ENCODE measurements at places on chromosomes 7 and 10.
A peak's percentile ranks its signal among the peaks of the same experiment; 100 is the strongest.

DNA sequence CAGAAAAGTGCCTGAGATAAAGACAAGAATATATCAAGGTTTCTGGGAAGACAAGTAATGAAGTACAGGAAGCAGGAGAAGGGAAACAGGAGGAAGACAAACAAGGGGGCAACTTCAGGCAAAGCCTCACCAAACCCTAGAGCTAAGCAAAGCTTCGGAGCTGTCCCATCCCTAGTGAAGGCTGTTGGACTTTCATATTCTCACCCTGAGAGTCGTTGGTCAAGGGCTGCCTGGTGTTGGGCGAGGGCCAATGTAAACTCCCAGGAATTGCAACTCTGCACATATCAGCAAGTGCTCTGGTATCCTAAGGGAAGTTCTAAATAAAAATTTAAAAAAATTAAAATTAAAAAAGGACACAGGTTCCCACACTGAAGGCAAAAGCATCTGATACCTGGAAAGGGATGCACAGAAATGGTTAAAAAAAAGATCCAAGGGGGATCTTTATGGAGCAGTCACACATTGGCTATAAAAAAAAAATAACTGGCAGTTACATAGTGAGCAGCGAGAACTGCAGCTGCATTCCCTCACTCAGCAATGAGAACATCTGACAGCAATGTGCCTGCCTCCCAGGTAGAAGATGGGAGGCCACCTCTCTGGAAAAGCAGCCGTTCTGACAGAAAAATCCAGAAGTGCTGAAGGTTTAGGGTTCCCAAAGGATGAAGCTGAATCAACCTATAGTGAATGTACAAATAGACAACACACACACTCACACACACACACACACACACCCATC, 304.7 kb downstream of the WDR11 start:
- no peak for DNase-seq

DNA sequence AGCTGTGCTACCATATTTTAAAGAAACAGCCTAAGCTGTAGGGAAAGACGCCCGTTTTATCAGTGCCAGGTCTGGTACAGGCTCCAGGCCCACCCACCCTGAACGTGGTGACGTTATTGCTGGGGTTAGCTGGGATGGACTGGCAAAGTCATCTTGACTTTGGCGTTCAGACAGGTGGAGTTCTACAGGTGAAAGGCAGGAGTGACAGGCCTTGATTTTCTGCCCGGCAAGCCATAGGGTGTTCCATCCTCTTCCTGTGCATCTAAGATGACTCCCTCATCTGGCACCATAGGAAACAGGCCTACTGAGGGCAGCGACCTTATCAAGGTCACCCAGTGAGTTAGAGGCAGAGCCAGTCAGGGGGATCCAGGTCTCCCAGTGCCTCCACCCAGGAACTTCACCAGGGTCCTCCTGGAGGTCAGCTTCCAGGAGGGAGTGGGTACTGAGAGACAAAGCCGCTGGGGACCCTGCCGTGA, 41.6 kb downstream of the HK1 start:
- DNase-seq: no peak

DNA sequence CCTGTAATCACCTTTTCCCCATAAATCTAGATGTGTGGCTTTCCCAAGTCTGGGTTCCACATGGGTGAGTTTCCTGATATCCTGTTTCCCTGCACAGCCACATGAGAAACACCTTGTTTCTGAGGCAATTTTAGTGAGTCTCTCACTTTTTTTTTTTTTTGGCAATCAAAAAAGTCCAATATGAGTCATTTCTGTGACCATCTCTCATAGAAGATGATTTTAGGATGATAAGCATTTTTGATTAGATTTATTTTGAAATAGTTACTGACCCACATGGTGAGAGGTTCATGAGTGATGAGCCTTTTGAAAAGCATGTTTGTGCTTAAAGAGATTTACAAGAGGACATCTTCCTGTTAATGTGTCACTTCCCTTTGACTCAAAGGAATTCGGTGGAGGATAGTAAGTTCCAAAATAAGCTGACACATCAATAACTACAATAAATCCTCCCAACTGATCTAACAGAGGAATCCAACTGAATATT, 464.0 kb downstream of the INHBA start:
- no peak for DNase-seq

DNA sequence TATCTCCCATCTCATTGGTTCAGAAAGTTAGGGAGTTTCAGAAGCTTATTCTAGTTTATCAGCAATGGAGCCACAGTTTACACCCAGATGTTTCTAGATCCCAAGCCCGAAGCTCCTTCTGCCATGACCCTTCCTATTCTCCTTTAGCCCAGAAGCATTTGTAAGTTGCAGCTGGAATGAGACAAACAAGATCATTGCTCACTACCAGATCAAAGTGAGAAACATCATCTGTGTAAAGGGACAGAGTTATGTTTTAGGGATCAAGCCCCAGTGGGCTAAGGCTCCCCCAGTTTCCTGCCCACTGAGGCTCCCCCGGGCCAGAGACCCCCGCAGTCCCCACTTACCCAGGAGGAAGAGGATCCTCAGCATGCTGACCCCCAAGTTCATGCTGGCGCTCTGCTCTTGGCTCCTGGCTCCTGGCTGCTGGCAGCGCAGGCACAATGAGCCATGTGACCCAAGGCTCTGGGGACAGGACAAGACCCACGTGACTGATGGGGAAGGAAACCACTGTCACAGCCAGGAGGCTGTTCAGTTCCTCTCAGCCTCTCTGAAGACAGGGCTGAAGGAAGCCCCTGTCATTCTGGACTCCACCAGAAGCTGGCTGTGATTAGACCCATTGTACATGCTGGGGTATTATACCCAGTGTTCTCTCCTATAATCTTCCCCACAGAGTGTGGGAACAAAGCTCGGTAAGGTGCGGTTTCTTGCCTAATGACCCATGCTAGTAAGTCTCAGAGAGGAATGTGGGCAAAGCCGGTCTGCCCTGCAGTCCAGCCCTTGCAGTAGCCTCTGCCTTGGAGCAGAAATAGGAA, at the start of gene TMEM273:
TSS of gene TMEM273 (minus strand) at position 442 of the 812 bp plus-strand sequence. CDS start at position 387, 55 bp downstream.
- DNase-seq: peak; percentile 97

DNA sequence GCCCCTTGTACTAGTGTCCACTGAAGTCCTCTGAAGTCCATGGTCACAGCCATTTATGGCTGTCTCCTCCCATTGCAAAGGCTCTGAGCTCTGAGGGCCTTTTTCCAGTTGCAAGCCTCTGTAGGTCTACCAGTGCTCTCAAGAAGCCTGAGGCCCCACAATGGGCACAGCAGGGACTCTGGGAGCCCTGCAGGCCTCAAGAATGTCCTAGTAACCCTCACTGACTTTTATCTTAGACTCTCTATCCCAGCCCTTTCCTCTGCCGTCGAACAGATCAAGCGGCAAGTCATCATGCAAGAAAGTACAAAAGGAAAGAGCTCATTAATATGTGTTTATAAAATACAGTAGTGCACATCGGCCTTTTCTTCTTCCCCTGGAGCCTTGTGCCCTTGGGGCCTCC, 23.4 kb downstream of the VWA2 start:
- DNase-seq: no peak

DNA sequence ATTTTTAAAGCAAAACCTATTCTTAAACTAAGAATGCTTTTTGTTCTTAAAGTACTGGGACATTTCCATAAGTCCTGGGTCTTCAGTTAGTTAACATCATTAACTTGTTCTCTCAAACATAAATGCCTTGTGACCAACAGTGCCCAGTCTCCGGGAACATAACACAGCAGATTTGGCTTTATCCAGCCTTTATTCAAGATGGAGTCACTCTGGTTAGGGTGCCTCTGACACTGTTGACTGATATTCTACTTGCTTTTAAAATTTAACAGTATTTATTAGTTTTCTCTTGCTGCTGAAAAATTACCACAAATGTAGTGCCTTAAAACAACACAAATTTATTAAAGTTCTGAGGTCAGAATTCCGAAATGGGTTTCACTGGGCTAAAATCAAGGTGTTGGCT, 44.1 kb downstream of the AVL9 start:
- DNase-seq: no peak

DNA sequence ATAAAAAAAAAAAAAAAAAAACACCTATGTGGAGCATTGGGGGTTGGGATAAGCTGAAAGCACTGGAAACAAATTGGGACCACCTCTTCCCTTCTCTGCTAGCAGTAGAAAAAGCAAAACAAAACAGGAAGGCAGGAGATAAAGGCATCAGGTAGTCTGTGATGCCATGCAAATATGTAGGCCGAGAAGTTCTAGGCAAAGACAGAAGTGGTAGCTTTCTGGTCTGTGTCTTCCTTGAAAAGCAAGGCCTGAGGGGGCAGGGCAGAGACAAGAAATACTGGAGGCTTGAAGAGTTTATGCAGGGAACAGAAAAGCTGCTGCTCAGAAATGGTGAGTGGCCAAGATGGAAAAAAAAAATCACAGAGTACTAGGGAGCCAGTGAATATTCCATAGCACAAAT, 111.1 kb downstream of the ELMO1 start:
- DNase-seq: no peak

GRCh38 chr10:25753776-25754175, 180.3 kb upstream of the MYO3A start:
- DNase-seq: no peak

DNA sequence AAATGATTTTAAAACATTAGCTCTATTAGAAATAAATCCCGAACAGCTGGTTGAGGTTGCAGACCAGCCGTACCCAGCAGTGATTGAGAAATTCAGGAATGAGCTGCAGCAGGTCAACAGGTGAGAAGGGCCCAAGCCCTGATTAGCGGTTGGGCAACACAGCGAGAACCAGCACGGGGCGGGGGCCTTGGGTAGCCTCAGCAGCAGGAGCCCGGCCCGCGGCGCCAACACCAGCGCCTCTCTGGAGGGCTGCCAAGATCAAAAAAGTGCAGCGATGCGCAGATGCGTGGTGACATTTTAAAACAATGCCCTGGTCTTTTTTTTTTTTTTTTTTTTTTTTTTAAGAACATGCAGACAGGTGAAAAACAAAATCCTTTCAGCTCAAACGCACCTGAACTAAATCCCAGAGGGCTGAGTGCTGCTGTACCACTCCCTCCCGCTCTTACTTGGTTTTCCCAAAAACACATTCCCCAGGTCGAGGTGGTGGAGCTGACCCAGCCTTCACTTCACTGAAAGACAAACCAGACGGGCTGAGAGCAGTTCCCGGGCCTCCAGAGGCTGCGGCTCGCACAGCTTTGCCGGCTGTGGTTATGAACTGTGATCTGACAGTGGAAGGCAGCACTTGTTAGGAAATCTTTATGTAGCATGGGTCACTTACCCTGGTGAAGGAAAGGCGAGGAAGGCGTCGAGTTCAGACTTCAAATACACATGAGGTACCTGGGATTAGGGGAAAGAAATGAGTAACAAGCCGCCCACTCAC, 579.4 kb downstream of the SDK1 start:
- DNase-seq: no peak

GRCh38 chr10:26215935-26216584, 514 bp upstream of the GAD2 start:
- DNase-seq: no peak

DNA sequence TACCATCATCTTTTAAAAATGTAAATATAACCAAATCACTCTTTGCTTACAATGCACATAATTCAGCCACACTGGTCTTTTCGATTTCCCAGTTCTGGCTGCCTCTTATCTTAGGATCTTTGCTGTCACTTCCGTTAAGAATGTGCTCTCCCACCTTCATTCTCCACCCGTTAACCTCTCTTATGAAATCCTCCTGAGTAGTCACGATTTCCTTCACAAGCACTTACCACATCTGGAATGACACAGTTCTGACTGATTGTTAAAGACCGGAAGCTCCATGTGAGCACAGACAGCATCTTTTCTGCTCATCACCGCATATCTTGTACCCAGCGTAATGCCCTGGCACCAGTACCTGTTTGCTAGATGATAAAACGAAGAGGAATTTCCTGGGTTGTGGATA, 84.3 kb downstream of the CUL2 start:
- no peak for DNase-seq

DNA sequence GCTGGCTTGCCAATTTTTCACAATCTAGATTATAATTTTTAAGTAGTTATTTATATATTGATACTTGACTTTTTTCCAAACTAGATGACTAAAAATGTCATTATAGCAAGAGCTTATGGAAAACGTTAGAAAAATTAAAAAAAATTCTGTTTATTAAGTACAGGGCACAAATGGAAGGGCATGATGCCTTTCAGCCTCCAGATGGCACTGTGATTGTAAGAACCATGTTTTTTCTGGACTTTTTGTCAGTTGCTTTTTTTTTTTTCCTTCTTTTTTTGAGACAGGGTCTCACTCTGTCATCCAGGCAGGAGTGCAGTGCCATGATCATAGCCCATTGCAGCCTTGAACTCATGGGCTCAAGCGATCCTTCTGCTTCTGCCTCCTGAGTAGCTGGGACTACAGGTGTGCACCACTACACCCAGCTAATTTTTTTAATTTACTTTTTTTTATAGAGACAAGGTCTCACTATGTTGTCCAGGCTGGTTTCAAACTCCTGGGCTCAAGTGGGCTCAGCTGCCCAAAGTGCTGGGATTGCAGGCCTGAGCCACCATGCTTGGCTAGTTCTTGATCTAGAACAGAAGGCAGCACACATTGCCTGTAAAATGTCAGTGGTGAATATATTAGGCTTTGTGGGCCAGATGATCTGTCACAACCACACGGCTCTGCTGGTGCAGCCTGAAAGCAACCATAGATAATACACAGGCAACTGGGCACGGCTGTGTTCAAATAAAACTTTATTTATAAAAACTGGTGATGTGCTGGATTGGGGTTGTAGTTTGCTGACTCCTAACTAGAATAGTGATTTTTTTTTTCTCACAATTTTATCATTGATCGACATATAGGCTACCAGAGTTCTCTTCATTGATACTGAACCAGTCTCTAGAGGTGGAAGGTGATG, 27.4 kb downstream of the UCMA start:
- peak; percentile 51 for DNase-seq

- peak; percentile 82 for DNase-seq
These were observed 76.3 kb downstream of the FOXI2 start for GRCh38 chr10:127813290-127813689.

DNA sequence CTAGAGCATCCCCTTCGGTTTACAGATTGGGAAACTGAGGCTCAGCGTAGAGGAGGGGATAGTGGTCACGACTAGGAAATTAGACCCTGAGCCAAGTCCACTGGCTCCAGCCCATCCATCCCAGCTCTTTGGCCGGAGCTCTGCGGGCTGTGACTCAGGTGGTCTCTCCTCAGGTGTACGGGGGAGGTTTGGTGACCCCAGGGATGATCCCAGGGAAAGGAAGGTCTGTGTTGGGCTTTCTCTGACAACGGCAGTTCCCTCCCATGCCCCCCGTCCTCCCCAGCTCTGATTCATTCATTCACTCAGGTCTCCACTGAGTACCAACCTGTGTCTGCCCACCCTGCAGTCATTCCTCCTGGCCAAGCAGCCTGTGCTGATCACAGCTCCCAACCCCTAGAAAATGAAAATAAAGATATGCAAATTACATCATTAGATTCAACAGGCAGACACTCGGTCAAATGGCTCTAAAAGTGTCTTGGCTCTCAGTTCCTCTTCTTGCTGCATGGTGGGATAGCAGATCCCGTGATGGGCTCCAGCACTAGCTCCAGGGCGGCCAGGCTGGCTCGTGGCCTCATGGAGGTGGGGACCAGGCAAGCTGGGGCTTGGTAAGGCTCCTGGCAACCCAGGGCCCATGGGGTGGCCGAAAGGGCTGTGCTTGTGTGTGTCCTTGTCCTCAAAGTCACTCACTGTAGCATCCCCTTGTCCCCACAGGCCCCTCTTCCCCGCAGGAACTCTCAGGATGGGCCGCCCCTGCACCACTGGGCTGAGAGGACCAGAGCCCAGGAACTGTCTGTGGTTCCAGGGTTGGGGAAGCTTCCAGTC, 37.8 kb downstream of the CLRN3 start:
- DNase-seq: peak; percentile 19

- DNase-seq: no peak
These were observed 94.3 kb downstream of the THSD7A start for GRCh38 chr7:11737723-11738122.

- DNase-seq: no peak
These were observed 8.2 kb downstream of the MAT1A start for GRCh38 chr10:80281292-80281691.
